Muscle of leg (tissue), 16 donors: ENCODE measurements at places on chromosomes 5 and 9.

- DNase-seq = peak; percentile 14
Observed at GRCh38 chr5:167264348-167264747, 1027.1 kb upstream of the WWC1 start.

DNA sequence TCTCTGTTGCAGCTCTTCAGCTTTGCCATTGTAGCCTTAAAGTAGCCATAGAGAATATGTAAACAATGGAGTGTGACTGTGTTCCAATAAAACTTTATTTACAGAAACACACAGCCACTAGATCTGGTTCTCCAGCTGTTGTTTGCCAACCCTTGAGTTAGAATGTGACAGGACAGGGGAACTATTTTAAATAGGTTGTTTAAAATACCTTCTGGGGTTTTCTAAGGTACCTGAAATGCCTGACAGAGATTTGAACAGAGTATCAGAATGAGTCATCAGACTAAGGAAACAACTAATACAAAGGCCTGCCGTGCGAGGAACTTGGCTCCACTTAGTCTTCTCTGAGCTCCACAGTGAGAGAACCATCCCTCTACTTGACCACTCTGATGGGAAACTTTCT, 85.4 kb downstream of the HSD17B4 start:
- DNase-seq = no peak

- peak; percentile 73 for DNase-seq
Observed at GRCh38 chr5:173926359-173926758, 38.2 kb downstream of the CPEB4 start.

- no peak for DNase-seq
Observed at GRCh38 chr9:76629205-76629990, 134.8 kb upstream of the PCA3 start.

DNA sequence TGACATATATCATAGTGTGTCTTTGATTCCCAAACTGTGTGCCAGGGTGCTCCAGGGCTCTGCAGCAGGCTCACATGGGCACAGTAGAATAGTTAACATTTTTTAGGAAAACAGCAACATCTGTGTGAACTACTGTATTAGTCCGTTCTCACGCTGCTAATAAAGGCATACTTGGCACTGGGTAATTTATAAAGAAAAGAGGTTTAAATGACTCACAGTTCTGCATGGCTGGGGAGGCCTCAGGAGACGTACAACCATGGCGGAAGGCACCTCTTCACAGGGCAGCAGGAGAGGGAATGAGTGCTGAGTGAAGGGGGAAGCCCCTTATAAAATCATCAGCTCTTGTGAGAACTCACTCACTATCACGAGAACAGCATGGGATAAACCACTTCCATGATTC, 82.7 kb downstream of the EGFLAM start:
- no peak for DNase-seq

- DNase-seq = no peak
Observed at GRCh38 chr5:69305512-69305911, 27.1 kb downstream of the CCDC125 start.

GRCh38 chr9:28770827-28771226, 1197.5 kb upstream of the C9orf72 start:
- DNase-seq = no peak

DNA sequence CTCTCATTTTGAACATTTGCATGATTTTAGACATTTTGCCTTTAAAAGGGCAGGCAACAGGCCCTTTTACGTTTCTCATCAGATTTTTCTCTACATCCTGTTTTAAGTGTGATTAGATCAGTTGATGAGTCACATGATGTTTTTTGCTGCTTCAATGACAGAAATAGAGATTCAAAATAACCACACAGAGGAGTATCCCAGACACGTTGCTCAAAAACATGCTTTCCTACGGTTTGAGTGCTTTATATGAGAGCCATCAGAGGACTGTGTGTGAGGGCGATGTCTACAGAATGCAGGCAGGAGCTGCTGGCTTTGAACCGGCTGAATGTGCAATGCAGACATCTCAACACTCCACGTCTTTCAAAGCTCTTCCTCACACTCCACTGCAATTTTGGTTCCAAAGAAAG, 42.1 kb downstream of the OTULIN start:
- DNase-seq = no peak

DNA sequence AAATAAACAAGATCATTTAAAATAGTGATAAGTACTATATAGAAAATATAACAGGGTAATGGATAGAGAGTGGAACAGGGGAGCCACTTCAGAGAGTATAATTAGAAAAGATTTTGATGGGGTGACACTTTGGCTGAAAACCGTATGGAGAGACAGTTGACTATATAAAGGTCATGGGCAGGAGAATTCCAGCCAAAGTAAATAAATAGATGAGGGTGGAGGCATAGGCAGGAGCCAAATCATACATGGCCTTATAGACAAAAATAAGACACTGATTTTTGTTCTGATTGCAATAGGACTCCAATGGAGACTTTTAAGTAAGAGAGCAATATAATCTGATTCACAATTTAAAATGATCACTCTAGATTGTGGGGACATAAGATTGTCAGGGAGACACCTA, 37.5 kb upstream of the NUDT12 start:
- DNase-seq = no peak

- DNase-seq = peak; percentile 18
Observed at GRCh38 chr5:134994560-134995156, 27.0 kb downstream of the CATSPER3 start.

DNA sequence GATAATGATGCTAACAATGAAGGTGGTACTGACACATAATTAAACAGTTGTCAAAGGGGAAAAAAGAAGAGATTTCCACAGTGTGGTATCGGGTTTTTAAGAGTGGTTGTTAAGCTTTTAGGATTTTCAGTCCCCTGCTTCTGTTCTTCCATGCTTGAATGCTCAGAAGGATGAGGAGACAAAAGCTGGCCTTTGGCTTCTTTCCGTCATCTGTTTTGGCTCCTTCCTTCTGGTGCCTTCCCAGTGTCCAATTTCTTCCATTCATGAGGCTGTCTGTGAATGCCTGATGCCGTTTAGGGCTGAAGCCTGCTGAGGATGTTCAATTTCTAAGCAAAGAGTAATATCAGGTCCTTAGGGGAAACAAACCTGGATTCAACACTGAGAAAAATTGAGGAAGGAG, 179.6 kb upstream of the GLRA1 start:
- DNase-seq = no peak

GRCh38 chr9:36457836-36458429, 57.9 kb upstream of the RNF38 start:
- no peak for DNase-seq

DNA sequence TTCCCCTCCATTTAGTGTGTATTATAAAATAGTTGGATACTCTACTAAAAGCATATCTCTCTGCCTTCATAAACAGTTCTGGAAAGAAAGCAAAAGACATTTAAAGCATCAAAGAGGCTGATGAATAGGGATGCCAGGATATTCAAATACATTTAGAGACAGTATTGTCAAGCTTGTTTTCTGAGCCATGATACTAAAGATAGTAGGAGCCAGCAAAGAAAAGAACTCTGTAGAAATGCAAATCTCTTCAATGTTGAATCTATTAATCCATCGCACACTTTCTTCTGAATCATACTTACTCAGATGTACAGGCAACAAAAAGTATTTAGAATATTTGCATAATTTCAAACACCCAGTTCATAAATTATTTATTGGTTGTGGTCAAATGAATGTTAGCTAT, 207.1 kb upstream of the MEF2C start:
- no peak for DNase-seq

- DNase-seq = no peak
Observed at GRCh38 chr5:139358064-139358463, 16.4 kb downstream of the PAIP2 start.

GRCh38 chr9:5516453-5517220, 6.3 kb downstream of the PDCD1LG2 start:
- DNase-seq = no peak

- no peak for DNase-seq
Observed at GRCh38 chr5:73198833-73199592, 26.0 kb downstream of the TMEM174 start.

DNA sequence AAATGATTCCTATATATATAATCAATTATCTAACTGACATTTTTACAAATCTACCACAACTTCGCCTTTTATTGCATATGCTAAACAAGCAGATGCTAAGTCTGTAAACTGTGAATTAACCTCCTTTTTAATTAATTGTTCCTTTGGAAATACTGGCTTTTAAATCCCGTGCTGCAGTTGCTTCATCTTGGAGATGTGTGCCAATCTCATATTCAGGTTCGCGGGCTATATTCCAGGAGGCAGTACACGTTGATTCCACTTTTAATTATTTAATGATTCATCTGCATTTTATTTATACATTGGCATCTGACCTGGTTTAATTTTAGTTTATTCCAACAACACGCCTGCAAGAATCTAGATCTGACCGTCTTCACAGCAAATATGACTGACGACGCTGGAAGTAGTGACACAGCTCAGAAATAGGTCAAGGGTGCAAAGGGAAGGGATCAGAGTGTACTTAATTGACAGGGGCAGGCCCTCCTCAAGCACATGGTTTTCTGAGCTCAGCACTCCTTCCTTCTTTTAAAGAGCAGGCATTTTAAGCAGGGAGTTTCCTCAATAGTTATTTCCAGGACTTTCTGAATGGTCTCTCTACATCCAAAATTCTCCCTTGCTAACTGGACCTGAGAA, 125.2 kb downstream of the GLIS3 start:
- no peak for DNase-seq

GRCh38 chr5:76468635-76469425, 65.7 kb downstream of the IQGAP2 start:
- DNase-seq = no peak

- DNase-seq = no peak
Observed at GRCh38 chr9:79384091-79384490, 187.7 kb upstream of the TLE4 start.

- peak; percentile 16 for DNase-seq
Observed at GRCh38 chr5:14700478-14701436, 36.2 kb downstream of the OTULIN start.

DNA sequence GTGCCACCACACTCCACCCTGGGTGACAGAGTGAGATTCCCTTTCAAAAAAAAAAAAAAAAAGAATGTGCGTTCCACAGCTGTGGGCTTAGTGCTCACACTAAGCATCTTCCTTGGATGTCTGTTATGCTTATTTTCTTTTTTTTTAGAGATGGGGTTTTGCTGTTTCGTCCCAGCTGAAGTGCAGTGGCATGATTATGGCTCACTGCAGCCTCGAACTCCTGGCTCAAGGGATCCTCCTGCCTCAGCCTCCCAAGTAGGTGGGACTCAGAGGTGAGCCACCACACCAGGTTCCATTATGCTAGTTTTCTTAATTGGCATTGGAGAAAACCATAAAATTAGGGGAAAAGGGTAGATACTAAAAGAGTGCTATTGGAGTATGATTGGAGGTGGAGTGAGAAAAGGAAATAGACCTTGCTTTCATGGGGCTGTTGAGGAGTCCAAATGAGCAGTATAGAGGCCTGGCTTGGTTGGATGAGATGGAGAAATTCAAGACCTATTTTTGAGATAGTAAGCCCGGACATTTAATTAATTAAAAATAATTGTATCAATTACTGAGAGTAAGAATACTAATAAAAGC, 978 bp upstream of the BRD3OS start:
- no peak for DNase-seq

DNA sequence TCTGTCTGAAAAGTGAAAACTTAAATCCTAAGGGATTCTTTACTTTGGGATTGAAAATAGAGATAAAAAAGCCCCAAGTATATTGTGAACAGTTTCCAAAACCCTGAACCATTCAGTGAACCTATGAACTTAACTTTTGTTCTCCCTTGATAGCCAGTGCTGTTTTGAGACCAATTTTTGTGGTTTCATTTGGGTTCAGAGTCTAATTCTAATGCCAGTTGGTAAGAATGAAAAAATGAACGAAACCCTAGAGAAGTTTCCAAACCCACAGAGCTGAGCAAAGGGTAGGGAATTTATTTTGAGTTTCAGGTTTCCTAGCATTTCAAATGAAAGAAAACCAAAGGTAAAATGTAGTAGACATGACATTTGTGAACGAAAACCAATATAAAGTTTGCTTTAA, 1366.8 kb downstream of the EFNA5 start:
- no peak for DNase-seq

DNA sequence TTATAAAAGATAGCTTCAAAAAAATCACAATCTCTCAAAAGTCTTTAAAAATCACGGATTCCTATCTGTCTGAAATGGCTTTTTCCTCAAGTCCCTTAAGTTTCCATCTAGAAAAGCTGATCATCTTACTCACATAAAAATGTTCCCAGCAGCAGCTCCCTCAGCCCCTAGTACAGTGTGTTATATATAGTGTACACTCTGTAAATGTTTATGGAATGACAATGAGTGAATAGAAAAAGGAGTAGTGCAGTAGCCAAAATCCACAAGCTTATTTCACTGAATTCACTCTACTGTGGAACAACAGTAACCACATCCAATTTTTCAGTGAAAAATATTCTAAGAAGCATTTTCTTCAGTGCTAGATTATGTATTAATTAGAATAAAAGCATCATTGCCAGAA, 609.4 kb downstream of the DTWD2 start:
- DNase-seq = peak; percentile 59

- DNase-seq = no peak
Observed at GRCh38 chr9:69339620-69340019, 14.6 kb downstream of the ENTREP1 start.

DNA sequence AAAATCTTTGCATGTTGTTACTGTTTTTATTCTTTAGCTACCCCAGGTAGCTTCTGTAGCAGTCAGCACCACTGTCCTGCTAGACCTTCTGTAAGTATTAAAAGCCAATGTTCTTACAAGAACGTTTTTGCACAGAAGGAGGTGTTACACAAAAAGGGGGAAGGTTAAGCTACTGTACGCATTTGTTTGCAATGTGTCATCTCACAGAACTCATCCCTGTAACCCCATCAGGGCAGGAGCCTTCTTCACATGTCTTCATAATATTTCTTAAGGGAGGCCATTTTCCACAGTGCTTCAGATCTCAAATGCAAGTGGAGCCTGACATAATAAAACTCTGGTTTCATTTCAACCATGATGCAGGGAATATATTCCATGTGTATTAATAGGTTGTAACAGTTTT, 67.9 kb downstream of the OSMR start:
- DNase-seq = no peak

- no peak for DNase-seq
Observed at GRCh38 chr5:14503681-14504331, 77.8 kb upstream of the OTULINL start.

- DNase-seq = no peak
Observed at GRCh38 chr5:115262011-115262320, 711 bp downstream of the PGGT1B start.

- no peak for DNase-seq
Observed at GRCh38 chr9:111902391-111903139, 6.0 kb downstream of the UGCG start.

- DNase-seq = peak; percentile 67
Observed at GRCh38 chr9:131290036-131290766, 678 bp downstream of the PLPP7 start.
